Gastroesophageal sphincter (tissue), 4 donors: ENCODE measurements at places on chromosomes 3 and 15.

GRCh38 chr15:70142322-70143191 lies 44.8 kb upstream of the TLE3 start:
- no peak for ATAC-seq

DNA sequence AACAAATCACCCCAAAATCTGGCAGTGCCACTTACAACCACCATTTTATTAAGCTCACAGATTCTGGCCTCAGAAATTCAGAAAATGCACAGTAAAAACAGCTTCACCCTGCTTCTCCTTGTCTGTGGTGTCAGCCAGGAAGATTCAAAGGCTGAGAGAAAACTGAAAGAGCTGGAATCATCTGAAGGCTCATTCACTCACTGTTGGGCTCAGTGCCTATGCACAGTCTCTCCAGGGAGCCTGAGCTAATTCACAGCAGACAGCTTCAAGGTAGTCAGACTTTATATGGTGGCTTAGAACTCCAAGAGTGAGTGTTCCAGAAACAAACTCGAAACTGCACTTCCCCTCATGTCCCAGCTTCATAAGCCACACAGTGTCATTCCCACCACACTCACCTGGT lies 16.5 kb upstream of the PLOD2 start:
- no peak for ATAC-seq

- ATAC-seq, result no peak
These were observed 72.0 kb downstream of the KCNH8 start for GRCh38 chr3:19220311-19220710.

DNA sequence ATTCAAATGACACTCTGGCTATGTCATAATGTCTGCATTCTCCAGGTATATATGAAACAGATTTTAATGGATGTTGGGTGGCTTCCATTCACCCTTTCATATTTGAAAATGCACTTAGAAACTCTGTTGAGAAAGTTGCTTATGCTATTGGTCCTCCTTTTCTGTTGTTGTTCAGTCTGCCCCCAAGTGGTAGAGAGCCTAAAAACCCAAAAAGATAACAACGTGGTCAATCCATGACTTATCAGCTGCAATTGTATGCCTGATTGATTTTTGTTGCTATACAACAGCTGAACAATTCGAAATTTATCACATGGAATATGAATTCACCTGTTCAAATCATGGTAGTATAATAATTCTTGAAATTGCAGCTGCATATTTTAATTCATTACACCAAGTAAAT lies 279.8 kb downstream of the ROBO2 start:
- ATAC-seq, result no peak

- ATAC-seq, result no peak
These were observed 14.4 kb downstream of the TNFAIP8L3 start for GRCh38 chr15:51080286-51080685.

DNA sequence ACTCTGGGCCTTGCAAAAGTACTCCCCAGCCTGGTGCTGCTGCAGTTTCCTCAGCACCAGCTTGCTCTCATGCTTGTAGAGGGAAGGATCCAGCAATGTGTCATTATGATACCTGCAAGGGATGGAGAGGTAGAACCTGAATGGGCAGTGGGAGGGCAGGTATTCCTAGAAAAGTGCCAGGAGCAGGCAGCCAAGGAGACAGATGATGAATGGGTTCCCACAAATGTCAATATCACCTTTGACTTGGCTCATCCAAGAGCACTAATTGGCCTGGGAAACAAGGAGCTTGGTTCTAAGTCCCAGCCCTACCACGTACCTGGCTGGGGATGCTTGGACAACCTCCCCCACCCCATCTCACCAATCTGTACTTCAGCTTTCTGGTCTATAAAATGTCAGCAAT lies 9.4 kb downstream of the CILP start:
- ATAC-seq, result no peak

- ATAC-seq, result no peak
These were observed 27.0 kb upstream of the CSPG5 start for GRCh38 chr3:47605652-47606051.

- no peak for ATAC-seq
These were observed 2.9 kb downstream of the IFT122 start for GRCh38 chr3:129442947-129443346.

- no peak for ATAC-seq
These were observed 328.9 kb downstream of the THSD4 start for GRCh38 chr15:71444032-71444810.
